Suprapubic skin (tissue), 4 donors: ENCODE measurements at places on chromosomes 7 and 10.

- no peak for DNase-seq
Observed at GRCh38 chr7:33186192-33186591, 56.8 kb downstream of the BBS9 start.

DNA sequence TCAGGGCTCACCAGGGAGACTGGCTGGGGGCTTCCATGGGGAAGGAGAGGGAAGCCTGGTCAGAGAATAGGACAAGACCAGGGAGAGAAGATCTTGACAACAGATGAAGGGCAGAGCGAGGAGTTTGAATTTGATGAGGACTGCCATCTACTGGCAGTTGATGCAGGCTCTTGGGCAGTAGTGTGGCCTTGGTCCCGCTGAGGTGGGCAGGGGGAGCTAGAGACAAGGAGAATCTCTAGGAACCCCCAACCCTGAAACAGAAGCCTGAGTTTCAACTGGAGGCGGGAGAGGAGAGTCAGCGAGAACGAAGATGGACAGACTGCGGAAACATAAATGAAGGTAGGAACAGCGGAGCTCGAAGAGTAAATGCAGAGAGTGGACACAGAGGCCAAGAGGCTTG, 81.0 kb downstream of the PPP1R3C start:
- DNase-seq: no peak

DNA sequence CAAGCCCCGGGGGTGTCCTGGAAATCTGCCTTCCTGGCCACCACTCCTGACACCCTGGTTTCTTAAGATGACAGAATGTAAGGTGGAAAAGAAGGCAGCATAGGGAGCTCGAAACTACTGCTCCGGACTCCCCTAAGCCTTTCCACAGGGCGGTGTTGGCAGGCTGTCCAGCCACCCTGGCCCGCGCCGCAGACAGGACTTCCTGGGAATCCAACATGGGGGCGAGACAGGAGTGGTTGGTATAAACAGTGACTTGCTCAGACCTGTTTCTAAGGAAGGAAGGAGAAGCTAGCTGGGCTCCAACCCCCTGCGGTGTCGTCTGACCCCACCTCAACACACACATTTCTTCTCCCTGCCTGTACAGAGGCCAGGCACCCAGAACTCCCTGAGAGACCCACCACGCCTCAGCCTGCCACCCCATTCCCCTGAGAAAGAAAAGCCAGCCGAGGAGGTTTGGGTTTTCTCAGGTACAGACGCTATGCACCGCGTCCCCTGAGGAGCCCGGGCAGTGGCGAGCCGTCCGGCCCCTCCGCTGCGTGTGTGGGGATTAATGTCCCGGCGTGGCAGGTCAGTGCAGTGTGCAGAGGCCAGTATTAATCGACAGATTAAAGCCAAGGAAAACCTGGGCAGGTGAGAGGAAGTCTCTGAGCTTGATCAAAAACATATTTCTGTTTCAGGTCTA, 349.6 kb upstream of the MKI67 start:
- no peak for DNase-seq

DNA sequence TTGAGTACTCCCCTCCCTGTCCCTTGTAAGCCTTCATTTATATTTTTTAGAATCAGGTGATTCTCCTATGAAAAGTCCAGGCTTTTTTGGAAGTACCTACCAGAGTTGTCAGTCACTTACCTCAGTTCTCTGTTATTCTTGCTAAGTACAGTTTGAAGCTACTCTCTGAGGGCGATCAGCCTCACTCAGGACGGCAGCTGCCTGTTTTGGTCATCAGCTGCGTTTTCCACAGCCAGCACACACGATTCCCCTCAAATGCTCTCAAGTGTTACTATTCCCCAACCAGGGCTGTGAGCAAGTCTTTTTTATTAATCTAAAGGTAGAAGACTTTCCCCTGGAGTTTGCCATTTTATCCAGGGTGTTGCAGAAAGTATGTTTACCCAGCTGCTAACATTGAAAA, 328.6 kb downstream of the SUGCT start:
- no peak for DNase-seq

DNA sequence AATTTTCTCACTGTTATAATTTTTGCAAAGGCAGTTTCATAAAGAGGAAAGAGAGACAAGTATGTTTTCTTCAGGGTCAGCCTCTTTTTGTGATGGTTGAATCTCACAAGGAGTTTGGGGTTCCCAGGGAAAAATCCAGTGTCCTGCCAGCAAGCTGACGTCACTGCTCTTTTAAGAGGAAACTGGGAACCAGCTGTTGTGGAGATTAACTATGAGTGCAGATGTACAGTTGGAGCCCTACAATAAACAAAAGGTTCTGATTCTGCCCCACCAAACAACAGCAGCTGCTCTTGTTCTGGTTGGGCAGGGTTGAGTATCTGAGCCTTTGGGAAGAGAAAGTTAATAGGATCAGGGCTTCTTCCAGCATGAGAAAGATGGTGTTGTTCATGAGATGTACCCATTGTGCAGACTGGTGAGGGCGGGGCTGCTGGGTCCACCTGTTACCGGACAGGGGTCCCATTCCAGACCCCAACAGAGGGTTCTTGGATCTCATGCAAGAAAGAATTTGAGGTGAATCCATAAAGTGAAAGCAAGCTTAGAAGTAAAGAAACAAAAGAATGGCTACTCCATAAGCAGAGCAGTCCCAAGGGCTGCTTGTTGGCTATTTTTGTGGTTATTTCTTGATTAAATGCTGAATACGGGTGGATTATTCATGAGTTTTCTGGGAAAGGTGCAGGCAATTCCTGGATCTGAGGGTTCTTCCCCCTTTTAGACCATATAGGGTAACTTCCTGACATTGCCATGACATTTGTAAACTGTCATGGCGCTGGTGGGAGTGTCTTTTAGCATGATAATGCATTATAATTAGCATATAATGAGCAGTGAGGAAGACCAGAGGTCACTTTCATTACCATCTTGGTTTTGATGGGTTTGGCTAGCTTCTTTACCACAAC, 12.5 kb downstream of the PRF1 start:
- no peak for DNase-seq

- DNase-seq: no peak
Observed at GRCh38 chr7:23306936-23307521, 7.9 kb downstream of the MALSU1 start.

DNA sequence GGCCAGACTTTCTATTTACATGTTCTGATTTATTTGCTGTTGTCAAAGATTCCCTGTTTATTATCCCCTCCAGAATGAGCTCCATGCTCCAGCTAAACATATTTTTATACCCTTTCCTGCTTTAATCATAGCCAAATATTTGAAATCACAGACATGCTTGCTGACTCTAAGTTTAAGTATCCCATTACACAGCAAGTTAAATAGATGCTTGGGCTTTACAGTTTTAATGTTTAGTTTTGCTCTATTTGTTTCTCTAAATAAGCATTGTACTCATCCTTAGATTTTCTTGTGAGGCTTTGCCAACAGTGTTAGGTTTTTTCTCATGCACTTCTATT, 196.8 kb downstream of the TAX1BP1 start:
- DNase-seq: no peak

- peak; percentile 77 for DNase-seq
Observed at GRCh38 chr10:17238445-17239291, 10.6 kb downstream of the VIM start.

GRCh38 chr7:19062216-19062615, 55.2 kb downstream of the TWIST1 start:
- no peak for DNase-seq

GRCh38 chr7:131741446-131741845, 185.0 kb upstream of the PODXL start:
- no peak for DNase-seq

- no peak for DNase-seq
Observed at GRCh38 chr7:142739923-142740492, 9.3 kb upstream of the PRSS1 start.

DNA sequence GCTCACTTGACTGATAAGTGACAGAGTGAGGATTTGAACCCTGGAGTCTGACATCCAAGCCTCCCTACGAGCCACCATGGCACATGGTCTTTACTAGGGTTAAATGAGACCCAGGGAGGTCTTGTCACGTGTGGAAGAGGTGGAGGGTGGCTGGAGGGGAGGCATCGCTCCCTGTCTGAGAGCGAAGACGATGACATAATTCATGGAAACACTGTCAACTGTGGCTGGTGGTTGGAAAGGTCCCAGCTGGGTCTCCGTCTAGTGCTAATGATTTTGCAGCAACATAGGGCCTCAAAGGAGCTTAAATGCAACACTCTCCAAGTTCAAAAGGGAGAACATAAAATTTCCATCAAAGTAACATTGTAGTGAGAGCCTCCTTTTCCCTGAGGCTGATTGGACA, 99.9 kb upstream of the BAIAP2L1 start:
- DNase-seq: no peak

- no peak for DNase-seq
Observed at GRCh38 chr10:72981882-72982529, 27.4 kb upstream of the PLA2G12B start.

- DNase-seq: peak; percentile 28
Observed at GRCh38 chr7:159023746-159024145, 120.9 kb downstream of the VIPR2 start.

GRCh38 chr7:22884911-22885788, 62.5 kb upstream of the TOMM7 start:
- no peak for DNase-seq

DNA sequence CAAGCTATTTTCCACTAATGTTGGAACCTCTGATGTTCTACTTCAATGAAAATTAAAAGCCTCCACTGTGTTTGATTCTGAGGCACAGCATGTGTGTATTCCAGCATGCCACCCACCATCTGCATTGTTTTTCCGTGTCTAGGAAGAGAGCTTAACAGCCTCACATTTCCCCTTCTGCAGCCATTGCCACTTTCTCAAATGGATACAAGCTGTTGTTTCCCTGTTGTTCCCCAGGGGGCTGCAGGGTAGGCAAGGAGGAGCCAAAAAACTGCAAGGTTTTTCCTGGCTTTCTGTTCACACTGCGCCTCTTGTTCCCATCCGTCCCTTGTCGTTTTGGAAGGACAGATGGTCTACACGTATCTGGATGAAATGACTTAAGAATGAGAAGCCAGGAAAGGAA, 72.3 kb upstream of the DNAJB12 start:
- no peak for DNase-seq

DNA sequence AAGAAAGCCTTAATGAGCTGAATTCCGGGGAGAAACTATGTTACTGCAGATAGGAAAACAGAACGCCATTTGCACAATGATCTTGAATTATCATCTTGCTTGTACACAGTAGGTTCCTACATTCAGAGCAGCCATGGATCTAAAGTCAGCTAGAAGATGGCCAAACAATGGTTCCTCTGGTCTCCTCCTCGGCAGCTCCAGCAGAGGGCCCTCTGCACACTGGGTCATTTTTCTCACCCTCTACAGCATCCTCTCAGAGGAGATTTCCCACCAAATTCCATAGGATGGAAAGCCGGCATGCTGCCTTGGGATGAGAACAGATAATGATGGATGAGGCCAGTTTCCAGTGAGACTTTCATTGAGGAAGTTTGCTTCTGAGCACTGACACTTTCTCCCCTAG, 308.5 kb upstream of the NFE2L3 start:
- no peak for DNase-seq

DNA sequence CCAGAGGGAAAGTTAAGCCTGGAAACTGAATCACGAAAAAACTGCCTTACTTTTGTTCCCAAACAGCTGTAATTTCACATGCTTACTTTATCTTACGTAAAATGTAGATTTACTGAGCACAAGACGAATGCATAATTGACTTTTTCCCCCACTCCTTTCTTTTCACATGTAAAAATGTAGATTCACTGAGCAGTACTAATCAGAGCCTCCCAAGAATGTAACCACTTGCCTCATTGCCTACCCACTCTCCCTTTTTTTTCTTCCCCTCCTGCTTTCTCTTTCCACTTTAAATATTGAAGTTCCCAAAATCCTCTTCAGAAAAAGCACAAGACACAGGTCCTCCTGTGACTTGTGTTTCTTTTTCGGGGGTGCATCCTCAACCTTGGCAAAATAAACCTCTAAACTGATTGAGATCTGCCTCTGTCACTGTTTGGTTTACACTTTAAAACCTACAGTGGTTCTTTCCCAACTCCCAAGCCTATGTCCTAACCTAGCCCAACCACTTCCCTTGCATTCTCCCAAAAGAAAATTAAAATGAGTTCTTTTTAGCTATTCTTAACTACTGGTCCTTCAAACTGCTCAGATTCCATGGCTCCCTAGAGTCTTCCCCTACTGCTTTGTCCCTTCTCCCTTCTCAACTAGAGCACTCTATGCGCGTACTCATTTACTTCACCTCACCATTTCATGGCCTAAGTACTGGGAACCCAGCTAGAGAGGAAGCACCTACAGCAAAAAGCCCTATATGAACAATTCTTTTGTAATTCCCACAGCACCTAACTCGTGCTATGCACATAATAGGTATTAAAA, 236.6 kb upstream of the MKLN1 start:
- DNase-seq: no peak

GRCh38 chr7:101302641-101303101, 18.9 kb downstream of the IFT22 start:
- DNase-seq: no peak

DNA sequence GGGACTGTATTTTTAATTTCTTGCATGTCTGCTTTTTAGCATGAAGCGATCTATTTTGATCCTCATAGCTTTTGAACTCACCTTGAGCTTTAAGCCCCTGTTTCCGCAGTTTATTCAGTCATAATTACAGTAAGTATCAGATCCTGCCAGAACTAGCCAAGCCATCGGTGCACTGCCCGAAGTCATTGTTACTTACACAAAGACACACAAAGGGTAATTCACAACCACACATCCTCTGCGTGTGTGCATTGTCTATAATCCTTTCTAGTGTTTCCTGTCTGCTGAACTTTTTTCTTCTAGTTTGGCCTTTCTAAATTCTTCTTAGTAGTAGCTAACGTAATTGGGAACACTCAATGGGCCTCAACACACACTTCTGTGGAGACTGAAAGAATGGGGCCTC, 133.0 kb downstream of the SFMBT2 start:
- DNase-seq: no peak

DNA sequence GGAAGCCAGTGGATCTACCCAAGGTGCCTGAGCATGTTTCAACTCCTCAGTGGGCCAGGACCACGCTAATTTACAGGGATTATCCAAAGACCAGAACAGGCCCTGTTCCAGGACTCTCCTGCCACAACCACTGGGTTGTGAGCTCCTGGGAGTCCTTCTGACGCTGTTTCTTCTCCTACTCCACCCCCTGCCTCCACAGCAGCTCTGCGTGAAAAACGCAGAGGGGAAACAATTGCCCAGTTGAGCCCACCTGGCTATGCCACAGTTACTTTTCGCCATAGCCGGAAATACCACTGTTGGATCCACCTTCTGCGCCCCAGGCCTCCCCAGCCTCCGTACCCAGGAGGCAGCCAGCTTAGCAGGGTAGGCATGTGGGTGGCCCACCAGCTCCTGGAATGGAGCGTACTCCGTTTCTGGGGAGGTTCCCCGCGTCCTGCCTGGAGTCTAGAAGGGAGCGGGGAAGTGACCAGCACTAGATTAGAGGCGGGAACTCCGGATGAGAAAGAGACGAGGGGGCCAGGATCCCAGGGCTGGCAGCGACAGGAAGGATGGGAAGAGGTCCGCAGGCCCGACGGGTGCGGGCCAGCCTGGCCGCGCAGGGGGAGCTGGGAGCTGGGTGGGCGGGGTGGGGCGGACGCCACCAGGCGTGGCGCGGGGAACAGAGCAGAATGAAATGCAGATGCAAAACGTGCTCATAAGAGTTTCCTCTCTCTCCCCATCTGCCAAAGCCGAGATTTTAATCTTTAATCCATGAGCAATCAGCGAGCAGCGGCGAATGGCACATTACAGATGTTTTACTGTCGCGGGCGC, 32.1 kb upstream of the PAX2 start:
- no peak for DNase-seq

- DNase-seq: no peak
Observed at GRCh38 chr7:150740053-150740452, 2.8 kb downstream of the GIMAP5 start.

GRCh38 chr10:27506280-27506679, 2.2 kb downstream of the RAB18 start:
- DNase-seq: no peak
